ENCODE measurements at places on chromosomes 16 and 17. TPM values are rescaled to one million over a fixed set of nuclear protein-coding genes. Genes with fewer than 3 reads are reported as not detected.

KRT12 gene
- not detected for total RNA-seq

CFAP97D1 gene
- total RNA-seq: not detected

TPPP3 gene
- not detected for total RNA-seq

PYY gene
- total RNA-seq: not detected

TPSG1 gene
- total RNA-seq: not detected

NPIPA2 gene
- 0.67 TPM for total RNA-seq

DNA sequence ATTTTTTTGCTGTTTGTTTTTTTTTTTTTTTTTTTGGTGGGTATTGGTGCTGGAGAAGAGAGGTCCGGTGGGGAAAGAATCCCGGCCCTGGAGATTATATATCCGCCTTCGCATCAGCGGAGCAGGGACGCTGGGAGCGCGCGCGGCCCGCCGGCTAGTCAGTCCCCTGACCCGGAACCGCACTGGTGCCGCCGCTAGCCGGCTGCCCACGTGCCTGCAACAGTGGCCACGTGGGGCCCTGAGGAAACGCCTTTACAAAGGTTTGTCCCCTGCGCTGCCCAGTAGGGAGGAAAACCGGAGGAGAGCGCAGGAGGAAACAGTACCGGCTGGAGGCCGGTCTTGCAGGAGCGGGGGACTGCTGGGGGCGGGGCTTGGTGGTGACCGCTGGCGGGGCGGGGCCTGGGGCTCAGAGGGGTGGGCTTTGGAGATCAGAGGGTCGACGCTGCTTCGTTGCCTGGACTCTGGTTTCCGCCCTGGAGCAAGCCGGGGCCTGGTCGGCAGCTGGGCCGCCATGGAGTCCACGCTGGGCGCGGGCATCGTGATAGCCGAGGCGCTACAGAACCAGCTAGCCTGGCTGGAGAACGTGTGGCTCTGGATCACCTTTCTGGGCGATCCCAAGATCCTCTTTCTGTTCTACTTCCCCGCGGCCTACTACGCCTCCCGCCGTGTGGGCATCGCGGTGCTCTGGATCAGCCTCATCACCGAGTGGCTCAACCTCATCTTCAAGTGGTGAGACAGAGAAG is at the start of gene G6PC3:
TSS of gene G6PC3 (plus strand) at position 281 of the 743 bp plus-strand sequence. CDS start at position 512, 231 bp downstream.
- peak; percentile 96 for DNase-seq

GRCh38 chr17:45975640-45976295 is 23.3 kb upstream of the STH start:
- no peak for DNase-seq

DNA sequence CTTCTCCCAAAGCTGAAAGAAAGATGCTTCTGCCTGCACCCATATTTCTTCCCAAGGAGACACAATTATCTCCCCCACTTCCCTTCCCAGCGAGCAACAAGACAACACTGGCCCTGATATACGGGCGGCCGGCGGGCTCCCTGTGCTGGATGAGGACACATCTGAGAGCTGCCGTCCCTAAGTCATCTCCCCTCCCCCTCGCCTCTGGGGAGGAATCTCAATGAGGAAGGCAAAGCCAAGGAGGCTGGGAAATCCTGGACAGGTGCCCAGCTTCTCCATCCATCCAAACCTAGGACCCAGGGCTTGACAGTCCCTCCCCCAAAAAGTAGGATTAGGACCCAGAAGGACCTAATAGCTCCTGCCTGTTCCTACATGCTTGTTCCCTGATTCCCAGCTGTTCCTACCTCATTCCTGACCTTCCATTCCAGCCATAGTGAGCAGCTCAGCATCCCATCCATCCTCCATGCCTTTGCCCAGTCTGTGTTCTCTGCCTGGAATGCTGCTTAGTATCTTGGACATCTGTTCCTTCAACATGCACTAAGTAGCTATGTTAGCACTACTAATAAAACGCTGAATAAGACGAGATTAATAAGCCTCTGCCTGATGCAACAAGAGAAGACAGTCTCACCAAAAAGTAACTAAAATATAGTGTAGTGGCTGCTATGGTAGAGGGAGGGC is 167.9 kb downstream of the CCT6B start:
- DNase-seq: no peak

GRCh38 chr17:51389875-51390274 is 129.5 kb downstream of the UTP18 start:
- DNase-seq: no peak

GRCh38 chr17:29060475-29060874 is 17.5 kb downstream of the PIPOX start:
- no peak for DNase-seq

DNA sequence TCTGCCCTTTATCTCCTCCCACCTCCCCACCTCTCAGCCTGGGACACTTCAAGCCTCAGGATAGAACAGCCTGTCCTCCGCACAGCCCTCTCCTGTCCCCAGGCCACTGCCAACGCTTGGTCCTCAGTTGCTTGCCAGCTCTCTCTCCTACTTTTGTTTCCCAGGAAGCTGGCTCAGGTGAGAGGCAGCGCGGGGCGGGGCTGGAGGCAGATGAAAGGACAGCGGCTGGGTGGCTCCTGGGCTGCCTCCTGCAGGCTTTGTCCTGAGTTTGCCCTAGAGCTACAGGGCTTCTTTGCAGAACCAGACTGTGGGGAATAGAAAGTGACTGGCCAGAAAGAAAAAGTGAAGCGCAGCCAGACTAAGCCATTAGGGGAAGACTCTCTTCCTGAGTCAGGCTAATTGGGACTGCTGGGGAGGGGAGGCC is 48.2 kb upstream of the CDC42EP4 start:
- peak; percentile 65 for DNase-seq

GRCh38 chr17:65896889-65897288 is 295.0 kb downstream of the CEP112 start:
- DNase-seq: no peak

GRCh38 chr16:5205361-5206040 is 107.9 kb upstream of the EEF2KMT start:
- DNase-seq: no peak
